Osteoblast (primary cell): ENCODE measurements at places on chromosomes 7 and 10. TPM values are rescaled to one million over a fixed set of nuclear protein-coding genes. Genes with fewer than 3 reads are reported as not detected.

C10orf95 gene
- total RNA-seq, result not detected in 2 replicates

CC2D2B gene
- total RNA-seq, result 0.36 and 0.88 TPM in 2 replicates

KLF14 gene
- total RNA-seq, result not detected in 2 replicates

ADRB1 gene
- not detected in 2 replicates for total RNA-seq

RAPGEF5 gene
- total RNA-seq, result 1.1 and 1.5 TPM in 2 replicates

LOXL4 gene
- 28.6 and 36.6 TPM in 2 replicates for total RNA-seq

- DNase-seq, result no peak
Measured at GRCh38 chr10:19947656-19948055, 131.4 kb downstream of the PLXDC2 start.

- DNase-seq, result no peak
Measured at GRCh38 chr7:151937286-151937685, 19.0 kb upstream of the GALNTL5 start.

DNA sequence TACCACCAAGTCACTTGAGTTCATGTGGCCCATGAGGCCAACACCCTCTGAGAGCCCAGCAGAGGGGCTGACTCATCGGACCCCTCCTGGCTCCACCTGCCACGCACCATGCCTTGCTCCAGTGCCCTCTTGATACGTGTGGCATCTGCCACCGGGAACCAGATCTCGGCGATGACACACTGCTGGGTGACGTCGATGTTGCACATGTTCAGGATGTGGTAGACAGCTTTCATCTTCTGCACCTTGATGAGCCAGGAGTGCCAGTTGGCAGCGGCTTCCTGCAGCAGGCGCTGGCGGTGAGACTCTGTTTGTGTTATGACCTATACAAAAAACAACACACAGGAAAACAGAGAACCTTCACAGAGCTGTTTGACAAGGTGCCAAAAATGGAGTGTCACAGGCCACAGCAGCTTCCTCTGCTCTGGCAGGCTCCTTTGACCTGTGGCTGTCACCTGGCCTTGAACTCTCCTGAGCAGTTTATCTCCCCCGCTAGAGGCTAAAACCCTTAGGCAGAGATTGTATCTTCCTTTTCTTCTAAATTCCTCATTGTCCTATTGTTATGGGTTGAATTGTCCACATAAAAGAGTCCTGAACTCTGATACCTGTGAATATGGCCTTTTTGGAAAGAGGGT lies 45.2 kb upstream of the TMEM213 start:
- DNase-seq, result no peak

GRCh38 chr10:102003541-102003940 lies 52.4 kb downstream of the ARMH3 start:
- peak; percentile 81 for DNase-seq

GRCh38 chr10:94310369-94310768 lies 52.4 kb downstream of the NOC3L start:
- no peak for DNase-seq

- no peak for DNase-seq
Measured at GRCh38 chr10:33681595-33681994, 347.1 kb upstream of the NRP1 start.

- no peak for DNase-seq
Measured at GRCh38 chr10:3042589-3042988, 24.8 kb upstream of the PFKP start.

DNA sequence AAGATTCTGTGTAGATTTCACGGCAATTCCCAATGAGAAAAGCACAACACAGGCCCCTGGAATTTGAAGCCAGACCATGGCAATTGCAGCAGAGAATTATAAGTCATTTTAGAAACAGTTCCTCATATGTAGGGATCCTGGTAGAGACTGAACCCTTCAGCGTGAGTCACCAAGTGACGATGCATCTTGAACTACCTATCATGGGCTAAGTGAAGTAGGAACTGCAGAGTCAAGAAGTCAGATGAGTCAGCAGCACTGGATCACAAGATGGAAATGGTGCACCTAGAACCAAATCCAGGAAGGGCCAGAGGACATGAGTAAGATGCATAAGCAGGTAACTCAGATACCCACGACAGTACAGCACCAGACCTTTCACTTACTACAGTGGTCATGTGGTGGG lies 140.0 kb upstream of the TPK1 start:
- DNase-seq, result no peak

DNA sequence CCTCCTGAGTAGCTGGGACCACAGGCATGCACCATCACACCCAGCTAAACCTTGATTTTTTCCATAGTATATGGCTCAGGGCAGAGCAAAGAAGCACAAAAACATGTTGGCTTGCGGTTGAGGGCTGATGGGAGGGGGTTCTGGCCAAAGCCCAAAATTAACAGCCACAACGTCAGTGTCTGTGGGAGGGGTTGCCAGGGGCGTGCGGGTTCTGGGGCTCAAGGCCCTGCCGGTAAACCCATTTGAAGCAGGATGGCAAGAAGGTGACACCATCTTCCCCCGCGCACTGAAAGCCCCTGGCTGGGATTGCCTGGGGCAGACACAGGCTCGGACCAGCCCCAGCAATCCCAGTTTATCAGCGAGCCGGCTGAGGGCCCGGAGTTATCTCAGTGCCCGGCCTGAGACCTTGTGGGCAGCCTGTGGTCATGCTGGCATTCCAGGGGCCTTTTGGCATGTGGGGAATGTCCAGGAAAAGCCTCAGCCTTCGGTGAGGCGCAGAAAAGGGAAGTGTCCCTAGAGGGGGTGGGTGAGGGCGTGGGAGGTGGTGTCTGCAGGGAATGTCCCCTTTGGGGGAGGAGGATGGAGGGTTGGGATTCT lies 167.7 kb upstream of the TNRC18 start:
- DNase-seq, result peak; percentile 97

DNA sequence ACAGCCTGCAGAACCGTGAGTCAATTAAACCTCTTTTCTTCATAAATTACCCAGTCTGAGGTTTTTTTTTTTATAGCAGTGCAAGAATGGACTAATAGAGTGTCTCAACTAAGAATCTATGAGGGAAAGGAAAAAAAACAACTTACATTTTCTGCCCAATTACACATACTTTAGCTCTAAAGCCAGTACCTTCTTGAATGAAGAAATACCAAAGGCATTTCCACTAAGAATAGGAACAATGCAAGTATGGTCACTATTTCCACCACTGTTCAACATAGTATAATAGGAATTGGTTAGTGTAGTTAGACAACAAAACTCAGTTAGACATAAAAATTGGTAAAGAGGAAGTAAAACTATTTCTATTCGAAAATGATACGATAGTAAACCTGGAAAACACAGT lies 37.6 kb downstream of the MICU1 start:
- no peak for DNase-seq

- DNase-seq, result no peak
Measured at GRCh38 chr7:55387062-55387965, 22.2 kb downstream of the LANCL2 start.

GRCh38 chr7:116443101-116443523 lies 56.4 kb upstream of the CAV2 start:
- DNase-seq, result peak; percentile 88

DNA sequence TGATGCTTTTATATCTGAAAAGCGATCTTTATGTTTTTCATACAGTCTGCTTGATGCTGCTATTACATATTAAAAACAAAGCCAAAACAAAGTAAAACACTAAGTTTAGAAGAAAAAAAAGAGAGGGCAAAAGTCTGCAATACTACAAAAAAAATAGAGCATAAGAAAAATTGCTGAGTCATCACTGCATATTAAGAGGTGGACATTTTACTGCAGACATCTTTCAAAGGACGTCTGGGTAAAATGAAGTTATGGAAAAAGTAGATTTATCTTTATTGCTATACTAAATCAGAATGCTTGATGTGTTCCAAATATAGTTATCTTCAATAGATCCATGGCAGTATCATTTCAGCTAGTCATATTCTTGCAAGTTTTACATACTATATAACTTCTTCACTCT lies 172.0 kb downstream of the MAGI2 start:
- DNase-seq, result no peak
